ENCODE measurements at places on chromosomes 13 and 19. TPM values are rescaled to one million over a fixed set of nuclear protein-coding genes. Genes with fewer than 3 reads are reported as not detected.

KLK11 gene
- total RNA-seq, result 0.12 TPM

VSTM1 gene
- 0.23 TPM for total RNA-seq

DLL3 gene
- 9.6 TPM for total RNA-seq

DAND5 gene
- total RNA-seq, result 0.06 TPM

CEACAM21 gene
- total RNA-seq, result 0.15 TPM

APOC4 gene
- not detected for total RNA-seq

CEACAM7 gene
- total RNA-seq, result 0.10 TPM

Data from A549 treated with dexamethasone at 1 μM for 4 hours (cell line).